Non-pigmented ciliary epithelial cell (primary cell): ENCODE measurements at places on chromosomes 16 and 17.

- DNase-seq, result no peak
Observed at GRCh38 chr17:4332296-4332970, 34.0 kb downstream of the UBE2G1 start.

DNA sequence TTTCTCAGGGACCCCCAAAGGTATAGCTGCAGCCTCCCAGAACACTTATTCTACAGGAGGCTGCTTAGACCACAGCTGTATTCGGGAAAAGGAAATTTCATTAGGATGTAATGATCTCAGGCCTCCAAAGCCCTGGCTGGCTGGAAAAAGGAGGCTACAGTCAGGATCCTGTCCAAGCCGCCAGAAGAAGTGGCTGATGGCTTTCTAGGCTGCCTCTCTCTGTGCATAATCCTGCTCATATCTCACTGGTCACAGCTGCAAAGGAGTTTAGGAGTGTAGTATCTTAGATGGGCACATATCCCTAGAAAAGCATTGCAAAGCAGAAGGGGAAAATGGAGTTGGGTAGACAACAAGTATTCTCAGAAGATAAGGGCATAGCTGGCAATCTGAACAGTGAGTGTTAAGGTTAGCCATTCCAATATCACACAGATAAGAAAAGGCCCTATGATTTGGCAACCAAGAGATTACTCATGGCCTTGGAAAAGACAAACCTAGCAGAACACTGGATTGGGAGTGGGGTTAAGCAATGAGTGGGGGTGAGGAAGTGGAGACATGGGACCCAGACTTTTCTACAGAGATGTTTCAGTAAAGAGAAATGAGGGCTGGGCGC lies 26.0 kb upstream of the PRKCA start:
- DNase-seq, result no peak

DNA sequence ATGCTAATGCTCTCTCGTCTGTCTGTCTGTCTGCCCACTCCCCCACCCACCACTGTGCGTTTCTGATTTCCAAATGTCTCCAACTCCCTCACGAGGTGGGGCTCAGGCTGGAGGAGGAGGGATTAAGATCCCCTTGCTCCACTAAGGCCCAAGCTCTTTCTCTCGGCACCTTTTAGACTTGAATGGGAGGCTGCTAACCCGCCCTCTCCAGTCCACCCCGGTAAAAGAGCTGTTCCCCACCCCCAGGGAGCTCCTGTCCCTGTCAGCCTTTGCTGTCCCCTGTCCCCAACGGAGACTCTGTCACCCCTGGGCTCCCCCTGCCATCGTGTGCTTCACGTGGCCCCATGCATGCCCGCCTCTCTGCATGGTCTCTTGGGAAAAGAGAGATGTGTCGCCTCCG lies 68.5 kb upstream of the PLCG2 start:
- no peak for DNase-seq

- DNase-seq, result no peak
Observed at GRCh38 chr16:85307552-85308364, 195.5 kb upstream of the CIBAR2 start.

GRCh38 chr17:28955408-28955807 lies 4.1 kb upstream of the PHF12 start:
- DNase-seq, result no peak
